ENCODE measurements at places on chromosomes 7 and 10.

GRCh38 chr7:148720472-148720871 is 21.8 kb downstream of the CUL1 start:
- DNase-seq = no peak

DNA sequence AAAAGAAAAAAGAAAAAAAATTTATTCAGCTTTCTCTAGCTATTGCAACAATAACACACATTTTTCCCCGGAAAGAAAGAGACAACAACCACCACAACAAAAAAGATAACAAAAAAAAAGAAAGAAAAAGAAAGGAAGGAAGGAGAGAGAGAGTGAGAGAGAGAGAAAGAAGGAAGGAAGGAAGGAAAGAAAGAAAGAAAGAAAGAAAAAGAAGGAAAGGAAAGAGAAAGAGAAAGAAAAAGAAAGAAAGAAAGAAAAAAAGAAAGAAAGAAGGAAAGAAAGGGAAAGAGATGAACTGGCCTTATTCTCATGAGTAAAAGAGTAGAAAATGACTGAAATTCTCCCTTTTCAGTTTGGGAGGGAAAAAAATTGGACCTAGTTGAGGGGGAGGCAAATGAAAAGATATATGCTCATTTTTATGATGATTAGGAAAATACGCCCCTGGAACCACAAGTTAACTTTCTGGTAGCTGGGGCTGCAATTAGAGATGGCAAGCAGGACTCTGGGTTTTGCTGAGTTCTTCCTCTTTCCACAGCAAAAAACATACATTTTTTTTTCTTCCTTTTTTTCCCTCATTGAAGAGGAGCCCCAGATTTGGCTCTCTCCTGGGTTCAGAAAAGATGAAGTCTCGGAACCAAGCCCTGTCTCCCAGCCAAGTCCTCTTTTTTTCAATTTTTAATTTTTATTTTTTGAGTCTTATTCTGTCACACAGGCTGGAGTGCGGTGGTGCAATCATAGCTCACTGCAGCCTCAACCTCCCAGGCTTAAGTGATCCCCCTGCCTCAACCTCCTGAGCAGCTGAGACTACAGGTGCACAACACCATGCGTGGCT is 12.6 kb upstream of the PRDX3 start:
- DNase-seq = no peak

DNA sequence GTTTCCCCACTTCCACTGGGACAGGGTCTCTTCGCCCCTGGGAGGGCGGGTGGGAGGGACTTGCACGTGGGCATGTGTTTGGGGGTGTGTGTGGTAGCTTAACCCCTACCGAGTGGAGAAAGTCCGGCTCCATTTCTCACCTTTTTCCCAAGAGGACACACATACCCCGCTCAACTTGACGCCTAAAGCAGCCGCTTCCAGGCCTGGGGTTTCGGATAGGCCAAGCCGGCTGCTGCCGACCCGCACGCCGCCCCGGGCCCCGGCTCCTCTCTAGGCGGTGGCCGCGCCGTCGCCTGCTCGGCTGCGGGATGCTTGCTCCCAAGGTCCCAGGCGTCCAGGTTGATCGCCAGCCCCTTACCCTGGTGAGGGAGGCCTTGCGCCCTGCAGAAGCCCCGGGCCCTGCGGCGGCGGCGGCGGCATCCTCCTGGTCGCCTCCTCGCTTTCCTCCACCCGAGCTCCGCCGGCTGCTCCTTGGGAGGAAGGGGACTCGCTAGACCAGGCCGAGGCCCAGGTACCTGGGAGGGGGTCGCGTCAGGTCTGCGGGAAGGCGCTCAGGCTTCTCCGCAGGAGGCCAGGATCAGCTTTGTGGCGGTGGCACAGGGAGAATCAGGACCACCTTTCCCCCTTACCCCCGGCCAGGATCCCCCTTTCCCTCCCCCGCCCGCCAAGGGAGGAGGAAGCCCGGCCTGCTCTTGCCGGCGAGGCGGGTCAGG is 3.2 kb upstream of the GATA3 start:
- DNase-seq = no peak

DNA sequence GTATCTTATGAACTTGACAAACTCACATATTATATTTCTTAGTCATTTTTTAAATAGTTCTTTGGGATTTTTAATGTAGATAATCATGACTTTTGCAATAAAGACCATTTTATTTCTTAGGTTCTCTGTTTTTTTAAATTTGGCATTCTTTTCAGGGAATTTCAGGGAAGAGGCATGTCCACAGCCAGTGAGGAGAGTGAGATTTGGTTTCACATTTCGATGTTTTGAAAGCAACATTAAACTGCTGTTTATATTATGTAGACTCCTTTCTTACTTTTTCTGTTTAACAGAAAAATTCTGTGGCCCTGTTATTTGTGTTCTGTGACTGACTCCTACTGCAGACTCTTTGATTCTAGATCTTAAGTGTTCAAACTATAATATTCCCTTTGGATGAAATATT is 153.7 kb downstream of the FAM107B start:
- no peak for DNase-seq

DNA sequence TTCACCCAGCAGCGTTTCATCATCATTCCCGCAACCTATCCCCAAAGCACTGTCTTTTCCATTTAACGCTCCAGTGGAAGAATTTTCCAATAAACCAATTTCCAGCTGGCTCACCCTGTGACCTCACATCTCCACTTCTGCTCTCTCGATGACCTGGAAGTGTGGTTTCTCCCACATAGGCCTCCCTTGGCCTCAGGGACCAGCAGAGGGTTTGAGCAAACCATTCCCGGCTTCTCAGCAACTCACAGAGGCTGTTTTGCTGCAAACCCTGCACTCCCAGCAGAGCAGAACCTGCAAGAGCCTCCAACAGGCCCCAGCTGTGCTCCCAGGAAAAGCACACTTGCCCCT is 523.0 kb upstream of the FOXK1 start:
- no peak for DNase-seq

DNA sequence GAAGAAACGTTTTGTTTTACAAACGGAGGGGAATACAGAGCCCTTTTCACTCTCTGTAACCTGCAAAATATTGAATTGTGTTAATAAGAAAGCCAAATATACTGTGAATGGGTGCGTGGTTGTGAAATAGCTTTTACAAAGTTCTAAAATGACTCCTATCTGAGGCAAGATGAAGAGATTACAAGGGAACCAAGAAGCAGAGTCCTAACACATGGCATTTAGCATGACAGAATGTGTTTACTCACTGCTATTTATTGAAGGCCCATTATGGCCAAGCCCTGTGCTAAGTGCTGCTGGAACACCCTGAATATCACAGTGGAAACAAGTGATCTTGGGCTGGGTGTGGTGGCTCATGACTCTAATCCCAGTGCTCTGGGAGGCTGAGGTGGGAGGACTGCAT is 12.9 kb downstream of the JCAD start:
- no peak for DNase-seq

GRCh38 chr7:27875061-27875460 is 135.1 kb downstream of the TAX1BP1 start:
- no peak for DNase-seq

DNA sequence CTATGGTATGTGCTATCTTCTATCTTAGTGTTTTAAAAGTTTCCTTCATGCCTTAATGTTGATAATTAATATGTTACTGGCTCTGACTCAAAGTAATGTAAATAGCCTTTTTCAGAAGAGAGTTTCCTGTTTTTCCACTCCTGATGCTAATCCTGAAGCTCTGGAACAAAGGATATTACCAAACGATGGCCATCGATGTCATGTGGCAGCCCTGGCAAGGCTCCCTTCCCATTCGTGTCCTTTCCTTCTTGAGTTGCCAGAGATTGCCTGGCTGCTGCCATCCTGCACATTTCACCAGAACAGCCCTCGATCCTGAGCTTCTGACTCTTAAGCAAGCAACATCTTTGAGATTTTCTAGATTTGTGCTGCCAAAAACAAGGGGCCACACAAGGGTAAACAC is 46.0 kb downstream of the RNF133 start:
- no peak for DNase-seq

DNA sequence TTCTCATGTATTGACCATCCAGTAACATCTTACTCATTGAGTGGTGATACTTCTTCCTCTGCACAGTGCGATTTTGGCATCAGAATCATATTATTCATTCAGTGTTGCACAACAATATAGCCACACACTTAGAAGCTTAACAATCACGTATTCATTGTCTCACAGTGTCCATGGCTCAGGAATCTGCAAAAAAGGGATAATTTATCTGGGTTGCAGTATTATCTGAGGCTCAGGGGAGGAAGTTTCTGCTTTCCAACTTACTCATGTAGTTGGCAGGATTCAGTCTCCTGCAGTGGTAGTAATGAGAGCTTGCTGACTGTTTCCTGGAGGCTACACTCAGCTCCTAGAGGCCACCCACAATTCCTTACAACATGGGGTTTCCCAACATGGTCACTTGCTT is 803.6 kb downstream of the SORCS1 start:
- DNase-seq = no peak

- DNase-seq = no peak
Measured at GRCh38 chr10:23543691-23544380, 105.0 kb downstream of the OTUD1 start.

- DNase-seq = no peak
Measured at GRCh38 chr10:92278996-92279696, 11.7 kb downstream of the CPEB3 start.

- no peak for DNase-seq
Measured at GRCh38 chr10:115976342-115976741, 296.7 kb downstream of the GFRA1 start.

DNA sequence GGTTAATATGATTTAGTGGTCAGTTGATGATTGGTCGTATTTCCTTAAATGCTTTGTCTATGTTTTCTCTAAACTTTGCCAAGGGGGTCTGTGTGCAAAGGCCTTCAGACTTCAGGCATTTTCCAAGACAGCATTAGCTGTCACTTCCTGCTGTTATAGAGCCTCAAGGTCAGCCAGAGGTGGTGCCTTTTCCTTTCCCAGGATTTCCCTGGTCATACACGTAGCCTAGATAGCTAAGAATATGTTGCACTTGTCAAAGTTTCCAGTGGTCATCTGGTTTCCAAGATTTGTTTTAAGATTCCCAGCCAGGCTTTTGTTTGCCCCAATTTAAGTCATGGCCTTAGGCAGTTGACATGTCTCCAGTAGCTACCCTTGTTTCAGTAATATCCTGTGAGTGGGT is 133.2 kb upstream of the IGFBP3 start:
- DNase-seq = no peak

- no peak for DNase-seq
Measured at GRCh38 chr7:107233174-107233573, 64.4 kb downstream of the HBP1 start.

- DNase-seq = no peak
Measured at GRCh38 chr10:20746856-20747255, 150.3 kb downstream of the NEBL start.

- no peak for DNase-seq
Measured at GRCh38 chr7:25545124-25546008, 317.1 kb upstream of the NPVF start.

DNA sequence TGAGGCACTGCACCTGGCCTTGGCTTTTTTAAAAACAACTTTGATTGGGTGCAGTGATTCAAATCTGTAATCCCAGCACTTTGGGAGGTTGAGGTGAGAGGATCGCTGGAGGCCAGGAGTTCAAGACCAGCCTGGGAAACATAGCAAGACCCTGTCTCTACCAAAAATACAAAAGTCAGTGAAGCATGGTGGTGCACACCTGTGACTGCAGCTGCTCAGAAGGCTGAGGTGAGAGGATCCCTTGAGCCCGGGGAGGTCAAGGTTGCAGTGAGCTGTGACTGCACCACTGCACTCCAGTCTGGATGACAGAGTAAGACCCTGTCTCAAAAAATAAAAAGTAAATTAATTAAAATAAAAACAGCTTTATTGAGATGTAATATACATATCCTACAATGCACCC is 84.9 kb downstream of the NPTX2 start:
- no peak for DNase-seq
